ENCODE measurements at places on chromosomes 6 and 20.

GRCh38 chr6:141551318-141551717, 581.4 kb upstream of the GJE1 start:
- DNase-seq: no peak

DNA sequence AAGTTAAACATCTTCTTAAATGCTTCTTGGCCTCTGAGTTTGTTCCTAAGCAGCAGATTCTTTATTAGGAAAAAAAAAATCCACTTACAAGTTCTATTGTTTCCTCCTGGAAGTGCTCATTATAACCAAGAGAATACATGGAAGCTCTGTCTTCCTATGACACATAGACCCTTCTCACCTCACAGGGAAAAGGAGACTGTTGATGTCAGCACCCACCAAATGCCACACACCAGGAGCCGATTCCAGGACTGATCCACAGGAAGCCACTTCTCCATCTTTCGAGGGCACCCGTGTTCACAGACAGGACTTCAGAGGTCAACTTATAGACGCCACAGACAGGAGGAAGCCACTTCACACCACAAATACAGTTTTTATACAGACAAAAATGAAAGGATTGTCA, 13.4 kb upstream of the BNIP5 start:
- no peak for DNase-seq

GRCh38 chr6:110055387-110055735, 77.2 kb downstream of the GPR6 start:
- no peak for DNase-seq

GRCh38 chr6:27795697-27796494, 116.3 kb downstream of the OR2B2 start:
- DNase-seq: peak; percentile 54

DNA sequence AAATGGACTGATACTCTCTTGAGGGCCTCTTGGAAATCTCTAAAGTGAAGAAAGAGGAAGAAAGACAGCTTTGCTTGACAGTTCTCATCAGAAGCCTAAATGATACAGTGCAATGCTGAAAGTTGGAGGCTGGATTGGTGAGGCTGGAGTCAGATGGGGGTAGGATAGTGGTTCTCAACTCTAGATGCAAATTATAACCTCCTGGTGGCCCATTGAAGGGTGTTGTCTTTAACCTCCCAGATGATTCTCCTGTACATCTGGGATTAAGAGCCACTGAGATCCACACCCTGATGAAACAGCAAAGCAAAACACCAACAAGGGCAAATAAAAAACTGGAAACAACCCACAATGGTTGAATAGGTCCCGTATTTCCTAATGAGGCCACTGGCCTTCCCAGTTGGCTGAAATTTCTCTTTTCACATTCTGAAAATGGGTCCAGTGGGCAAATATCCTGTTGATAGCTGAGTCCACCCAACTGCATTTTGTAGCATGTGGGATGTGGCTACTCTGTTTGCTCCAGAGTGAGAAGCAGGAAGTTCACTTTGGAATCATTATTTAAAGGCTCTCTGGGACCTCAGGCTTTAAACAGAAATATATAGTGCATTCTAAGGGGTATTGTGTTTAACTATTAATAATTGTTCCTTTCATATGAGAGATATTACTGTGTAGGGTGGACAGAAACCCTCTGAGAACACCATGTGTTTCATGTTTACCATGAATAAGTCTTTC, 208.1 kb downstream of the SOX4 start:
- no peak for DNase-seq

DNA sequence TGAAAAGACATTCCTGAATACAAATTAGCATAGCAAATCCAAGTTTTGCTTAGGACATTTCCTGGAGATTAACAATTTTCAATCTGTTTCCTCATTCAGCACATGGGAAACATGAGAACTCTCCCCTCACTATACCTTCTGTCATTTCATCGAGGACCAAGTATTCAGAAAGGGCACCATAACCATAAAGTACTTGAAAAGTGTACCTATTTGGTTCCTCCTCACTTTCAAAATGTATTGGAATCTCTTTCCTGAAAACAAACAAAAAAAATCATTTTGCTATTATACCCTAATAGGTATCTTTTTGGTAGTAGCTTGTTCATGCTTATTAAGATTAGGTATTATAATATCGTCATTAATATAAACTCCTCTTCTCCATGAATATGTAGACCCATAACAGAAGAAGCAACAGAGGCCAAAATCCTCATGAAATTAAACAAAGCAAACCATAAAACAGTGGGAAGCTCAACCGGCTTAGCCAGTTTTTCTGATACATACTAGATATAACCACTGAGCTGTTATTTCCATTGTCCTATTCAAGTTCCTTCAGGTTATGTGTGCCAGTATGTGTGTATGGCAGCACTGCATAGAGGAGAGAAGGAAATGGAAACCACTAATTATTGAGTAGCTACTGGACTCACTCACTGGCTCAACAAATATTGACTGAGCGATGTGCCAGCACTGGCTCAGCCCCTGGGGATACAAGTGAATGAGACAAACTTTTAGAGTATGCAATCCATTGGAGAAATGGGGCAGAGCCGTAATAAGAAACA, 274.0 kb downstream of the MAFB start:
- DNase-seq: no peak

- DNase-seq: no peak
Observed at GRCh38 chr20:46740214-46740609, 30.8 kb downstream of the SLC2A10 start.

DNA sequence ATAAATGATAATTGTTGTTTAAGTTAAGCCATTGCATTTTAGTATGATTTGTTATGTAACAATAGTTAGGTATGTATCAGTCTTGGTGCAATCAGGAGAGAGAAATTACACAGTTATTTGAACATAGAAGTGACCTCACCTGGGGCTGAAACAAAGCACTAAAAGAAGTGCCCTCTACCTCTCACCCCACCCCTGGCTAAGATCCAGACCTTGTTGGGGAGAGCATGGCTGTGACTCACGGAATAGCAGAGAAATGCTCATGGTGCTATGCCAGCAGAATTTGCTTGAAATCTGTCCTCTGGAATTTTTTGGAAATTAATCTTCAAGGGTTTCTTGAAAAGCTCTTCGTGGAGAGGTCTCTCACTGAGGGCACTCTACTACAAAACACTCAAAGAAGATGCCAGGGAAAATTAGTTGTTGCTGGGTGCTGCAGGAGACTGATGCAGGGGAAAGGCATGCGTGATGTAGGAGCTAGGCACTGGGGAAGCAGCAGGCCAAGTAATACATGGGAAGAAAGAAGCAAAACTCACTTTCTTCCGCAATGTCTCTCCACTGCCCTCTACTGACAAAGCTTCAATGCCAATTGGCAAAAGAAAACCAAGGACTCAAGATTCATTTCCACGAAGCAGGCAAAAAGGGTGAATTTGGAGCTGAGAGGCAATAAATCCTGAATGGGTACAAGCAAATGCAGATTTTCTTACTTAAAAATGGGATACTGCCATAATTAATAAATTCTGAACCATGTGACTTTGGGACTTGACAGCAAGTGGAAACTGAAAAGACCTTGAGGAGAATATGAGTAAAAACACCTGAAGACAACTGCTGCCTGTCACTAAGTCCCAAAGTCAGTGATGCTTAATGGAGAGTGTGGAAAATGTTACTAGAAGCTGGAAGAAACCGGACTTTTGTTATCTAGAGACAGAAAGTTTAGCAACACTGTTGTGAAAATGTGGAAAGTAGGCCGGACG, 136.3 kb upstream of the ZNF184 start:
- DNase-seq: peak; percentile 30

- DNase-seq: peak; percentile 55
Observed at GRCh38 chr20:50844430-50845100, 49.7 kb downstream of the BCAS4 start.

DNA sequence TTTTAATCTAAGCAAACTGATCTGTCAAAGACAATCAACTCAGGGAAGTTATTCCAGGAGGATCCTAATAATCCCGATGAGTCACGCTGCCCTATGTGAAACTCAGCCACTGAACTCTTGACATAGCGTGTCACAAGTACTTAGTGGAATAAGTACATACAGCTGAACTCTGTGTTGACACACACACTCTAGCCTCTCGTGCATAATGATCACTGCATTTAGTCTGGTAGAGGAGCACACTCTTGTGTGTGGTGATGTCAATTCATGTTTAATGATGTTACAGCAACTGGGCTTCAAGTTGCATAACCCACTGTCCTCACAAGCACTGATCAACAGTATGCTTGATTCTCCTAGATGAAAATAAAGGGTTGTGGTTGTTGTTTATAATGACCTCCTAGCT, 148.3 kb downstream of the HACE1 start:
- no peak for DNase-seq

GRCh38 chr6:5394280-5394679, 133.0 kb downstream of the FARS2 start:
- no peak for DNase-seq

GRCh38 chr6:134346932-134347545, 29.1 kb upstream of the SGK1 start:
- DNase-seq: no peak

GRCh38 chr6:74050921-74051320, 354.9 kb downstream of the CD109 start:
- no peak for DNase-seq

DNA sequence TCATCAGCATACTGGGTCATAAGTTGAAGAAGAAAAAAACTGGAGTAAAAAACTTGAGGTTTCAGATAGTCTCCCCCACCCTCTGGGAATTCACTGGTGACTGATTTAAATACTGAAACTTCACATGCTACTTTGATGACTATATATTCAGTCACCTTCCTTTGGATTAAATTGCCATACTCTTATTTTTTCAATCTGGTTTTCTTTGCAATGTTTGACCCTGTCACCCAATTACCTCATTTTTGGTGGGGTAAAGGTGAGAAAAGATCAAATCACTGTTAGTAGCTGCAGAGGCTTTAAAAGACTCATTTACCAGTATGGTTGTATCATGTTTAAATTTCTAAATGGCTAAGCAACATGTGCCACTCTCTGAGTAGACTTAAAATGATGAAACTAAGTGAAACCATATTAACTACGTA, 862.7 kb upstream of the FLRT3 start:
- DNase-seq: no peak

GRCh38 chr6:56528412-56528841, 114.3 kb downstream of the DST start:
- no peak for DNase-seq

DNA sequence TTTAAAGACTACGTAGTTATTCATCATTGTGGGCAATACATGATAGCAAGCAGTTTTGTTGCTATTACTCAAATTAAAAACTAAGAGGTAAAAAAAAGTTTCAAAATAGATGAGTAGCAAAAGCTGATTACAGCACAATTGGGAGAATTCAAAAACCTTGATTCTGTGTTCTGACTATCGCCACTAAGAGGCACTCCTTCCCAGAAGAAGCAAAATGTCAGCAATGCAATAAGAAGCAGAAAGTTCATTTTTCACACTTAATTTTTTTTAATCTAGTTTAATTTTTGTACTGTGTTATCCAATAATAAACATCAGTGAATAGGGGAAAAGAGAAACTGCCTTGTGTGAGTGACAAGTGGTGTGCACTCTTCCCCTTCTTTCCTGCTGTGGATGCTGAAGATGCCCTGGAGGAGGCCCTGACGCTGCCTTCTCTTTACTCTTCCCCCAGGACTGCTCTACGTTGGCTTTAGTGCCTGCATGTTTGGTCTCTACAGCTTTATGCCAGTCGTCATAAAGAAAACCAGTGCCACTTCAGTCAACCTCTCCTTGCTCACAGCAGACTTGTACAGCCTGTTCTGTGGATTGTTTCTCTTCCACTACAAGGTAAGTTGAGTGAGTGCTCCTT, 263.2 kb upstream of the PLN start:
- DNase-seq: no peak

- no peak for DNase-seq
Observed at GRCh38 chr6:90157441-90157840, 139.2 kb downstream of the BACH2 start.

DNA sequence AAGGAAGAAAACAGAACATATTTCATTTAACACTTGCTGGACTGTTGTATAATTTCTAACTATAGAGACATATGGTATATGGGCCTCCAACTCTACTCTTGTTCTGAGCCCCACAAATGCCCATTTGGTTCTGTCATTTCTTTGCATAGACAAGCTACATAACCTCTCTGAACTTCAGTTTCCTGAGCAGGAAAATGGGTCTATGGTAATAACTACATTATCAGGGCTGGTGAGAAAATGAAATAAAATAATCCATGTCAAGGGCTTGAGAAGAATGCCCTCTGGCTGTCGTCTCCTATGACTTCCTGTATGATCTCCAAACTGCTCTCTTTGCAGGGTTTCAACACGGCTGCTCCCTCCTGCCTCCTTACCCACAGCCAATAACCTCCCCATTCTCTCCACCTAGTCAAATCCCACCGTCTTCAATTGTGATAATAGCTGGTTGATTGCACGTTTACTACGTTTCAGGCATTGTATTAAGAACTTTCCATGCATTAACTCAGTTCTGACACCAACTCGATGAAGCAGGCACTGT, 12.0 kb downstream of the ZCCHC3 start:
- DNase-seq: no peak

DNA sequence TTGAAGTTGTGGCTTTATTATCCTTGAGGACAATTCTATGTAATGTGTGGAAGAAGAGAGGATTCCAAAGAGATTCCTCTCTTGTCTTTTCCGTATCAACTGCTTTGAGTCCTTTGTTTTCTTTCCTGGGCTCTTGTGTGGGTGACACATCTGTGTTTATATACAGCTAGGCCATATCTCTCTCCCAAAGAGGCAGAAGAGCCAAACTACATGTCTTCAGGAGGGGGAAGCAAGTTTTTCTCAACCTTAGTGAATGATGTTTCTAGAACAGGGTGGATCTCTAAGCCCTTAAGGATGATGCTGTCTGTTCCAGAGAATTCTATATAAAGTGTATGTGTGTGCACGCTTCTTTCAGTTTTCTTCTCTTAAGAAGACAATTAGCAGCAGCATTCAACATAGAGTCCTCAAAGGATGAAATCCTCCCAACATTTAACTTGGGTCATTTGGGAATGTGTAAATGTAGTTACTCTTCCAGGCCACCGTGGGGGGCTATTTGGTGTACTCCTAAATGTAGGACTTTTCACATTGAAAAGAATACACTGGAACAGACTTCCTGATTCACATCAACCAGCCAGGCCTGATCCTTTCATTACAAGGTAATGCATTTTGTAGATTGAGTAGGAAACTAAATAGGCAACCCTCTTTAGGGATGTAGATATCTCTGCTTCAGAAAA, 92.8 kb upstream of the EEF1E1 start:
- DNase-seq: no peak

DNA sequence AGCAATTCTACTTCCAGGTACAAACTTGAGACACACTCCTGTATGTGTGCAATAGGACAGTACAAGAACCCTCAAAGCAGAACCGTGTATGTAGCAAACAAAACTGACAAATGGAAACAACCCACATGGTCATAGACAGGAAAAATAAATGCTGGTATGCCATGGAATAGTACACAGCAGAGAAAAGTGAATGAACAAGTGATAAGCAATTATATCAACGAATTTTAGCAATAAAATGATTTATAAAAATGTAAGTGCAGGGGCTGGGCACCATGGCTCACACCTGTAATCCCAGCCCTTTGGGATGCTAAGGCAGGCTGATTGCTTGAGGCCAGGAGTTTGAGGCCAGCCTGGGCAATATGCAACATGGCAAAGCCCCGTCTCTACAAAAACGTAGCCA, 9.3 kb downstream of the RIPOR3 start:
- DNase-seq: no peak

Measured in activated naive CD4-positive, alpha-beta T cell treated with anti-CD3 and anti-CD28 coated beads, Interleukin-2, amount 10 ng/mL, durations not matched to agents 7 days and 5 days (primary cell).